ENCODE measurements at places on chromosomes 1 and 21.

DNA sequence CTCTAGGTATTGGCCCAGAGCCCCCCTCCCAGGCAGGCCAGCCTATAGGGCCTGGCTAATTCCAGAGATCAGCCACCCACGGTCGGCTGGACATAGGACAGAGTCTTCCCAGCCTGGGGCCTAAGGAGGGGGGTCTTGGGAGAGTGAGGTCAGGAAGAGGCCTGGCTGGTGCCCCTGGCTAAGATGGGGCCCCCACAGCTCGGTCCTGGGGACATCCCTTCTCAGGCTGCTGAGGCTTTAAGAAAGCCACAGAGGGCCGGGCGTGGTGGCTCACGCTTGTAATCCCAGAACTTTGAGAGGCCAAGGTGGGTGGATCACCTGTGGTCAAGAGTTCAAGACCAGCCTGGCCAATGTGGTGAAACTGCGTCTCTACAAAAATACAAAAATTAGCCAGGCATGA is 2.5 kb downstream of the C1orf167 start:
- DNase-seq, result no peak

GRCh38 chr21:25887166-25887565 is 152.4 kb downstream of the GABPA start:
- no peak for DNase-seq

GRCh38 chr1:208778417-208778816 is 534.2 kb upstream of the PLXNA2 start:
- DNase-seq, result no peak

GRCh38 chr1:248862695-248862997 is 3.8 kb upstream of the ZNF692 start:
- DNase-seq, result no peak

DNA sequence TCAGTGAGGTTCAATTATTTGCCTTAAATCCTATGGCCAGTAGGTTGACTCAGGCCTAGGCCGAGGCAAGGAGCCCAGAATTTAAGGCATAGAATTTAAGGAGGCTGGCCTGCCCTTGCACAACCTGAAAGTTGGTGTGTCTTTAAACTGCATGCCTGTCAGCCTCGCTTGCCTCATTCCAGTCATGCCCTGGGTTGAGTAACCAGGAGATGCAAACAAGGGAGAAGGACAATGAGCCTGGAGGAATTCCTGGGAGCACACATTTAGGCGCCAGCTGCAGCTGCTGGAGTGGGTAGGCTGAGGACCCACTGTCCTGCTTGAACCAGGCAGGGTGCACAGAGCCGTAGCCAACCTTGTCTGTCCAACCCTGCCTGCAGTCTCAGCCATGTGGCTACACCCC is 11.7 kb downstream of the CD2 start:
- no peak for DNase-seq

GRCh38 chr1:160855181-160855981 is 7.3 kb downstream of the CD244 start:
- DNase-seq, result no peak

DNA sequence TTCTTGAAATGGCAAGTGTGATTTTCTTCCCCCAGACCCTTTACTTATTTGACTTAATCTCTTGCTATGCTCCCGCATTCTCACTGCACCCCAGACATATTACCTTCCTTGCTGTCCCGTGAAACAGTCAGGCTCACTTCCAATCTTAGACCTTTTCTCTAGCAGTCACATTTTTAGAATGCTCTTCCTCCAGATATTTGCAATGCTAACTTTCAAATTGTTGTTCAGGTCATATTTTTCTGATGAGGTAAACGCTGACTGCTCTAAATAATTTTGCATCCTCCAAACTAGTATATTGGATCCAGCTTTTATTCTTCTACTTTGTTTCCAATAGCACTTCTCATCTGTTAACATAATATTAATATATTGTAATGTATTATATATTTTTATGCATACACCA is 648.2 kb upstream of the NEGR1 start:
- no peak for DNase-seq

GRCh38 chr1:195789321-195789720 is 818.9 kb downstream of the KCNT2 start:
- DNase-seq, result no peak

- DNase-seq, result no peak
Observed at GRCh38 chr1:247131236-247131635, 27.1 kb upstream of the ZNF669 start.

GRCh38 chr1:207440626-207441025 is 13.5 kb upstream of the CR2 start:
- no peak for DNase-seq

DNA sequence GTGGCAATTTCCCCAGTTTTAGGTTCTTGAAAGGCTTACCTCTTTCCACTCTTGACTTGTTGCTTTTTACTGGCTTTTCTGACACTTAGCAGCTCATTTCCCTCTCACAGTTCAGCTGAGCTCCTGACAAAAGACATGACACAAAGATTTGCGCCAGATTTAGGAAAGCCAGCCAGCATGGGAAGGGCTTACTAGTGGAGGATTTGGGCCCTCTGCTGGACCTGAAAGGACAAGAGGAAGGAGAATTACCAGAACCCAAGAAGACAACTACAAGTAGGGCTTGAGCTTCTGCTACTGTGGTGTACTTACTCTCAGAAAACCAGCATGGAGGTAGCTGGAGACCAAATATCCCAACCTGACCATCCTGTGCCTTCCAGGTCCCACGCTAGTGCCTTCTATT is 784.5 kb downstream of the BRINP3 start:
- DNase-seq, result no peak

GRCh38 chr21:45417256-45417950 is 12.4 kb downstream of the COL18A1 start:
- no peak for DNase-seq

DNA sequence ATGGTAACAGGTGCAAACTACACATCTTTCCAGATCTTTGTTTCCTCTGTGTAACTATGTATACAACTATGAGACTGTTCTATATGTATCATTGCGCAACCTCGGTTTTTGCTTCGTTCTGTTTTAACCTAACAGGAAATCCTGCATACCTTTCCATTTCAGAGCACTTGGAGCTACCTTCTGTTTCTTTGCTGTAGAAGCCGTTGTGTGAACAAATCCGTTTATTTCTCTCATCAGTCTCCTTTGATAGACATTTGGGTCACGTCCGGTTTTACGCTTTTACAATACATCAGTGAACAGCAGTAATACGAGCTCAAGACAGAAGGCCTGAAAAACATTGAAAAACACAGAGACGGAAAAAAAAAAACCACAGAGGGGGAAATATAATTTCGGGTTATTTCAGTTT is 10.5 kb downstream of the ATP5IF1 start:
- no peak for DNase-seq

DNA sequence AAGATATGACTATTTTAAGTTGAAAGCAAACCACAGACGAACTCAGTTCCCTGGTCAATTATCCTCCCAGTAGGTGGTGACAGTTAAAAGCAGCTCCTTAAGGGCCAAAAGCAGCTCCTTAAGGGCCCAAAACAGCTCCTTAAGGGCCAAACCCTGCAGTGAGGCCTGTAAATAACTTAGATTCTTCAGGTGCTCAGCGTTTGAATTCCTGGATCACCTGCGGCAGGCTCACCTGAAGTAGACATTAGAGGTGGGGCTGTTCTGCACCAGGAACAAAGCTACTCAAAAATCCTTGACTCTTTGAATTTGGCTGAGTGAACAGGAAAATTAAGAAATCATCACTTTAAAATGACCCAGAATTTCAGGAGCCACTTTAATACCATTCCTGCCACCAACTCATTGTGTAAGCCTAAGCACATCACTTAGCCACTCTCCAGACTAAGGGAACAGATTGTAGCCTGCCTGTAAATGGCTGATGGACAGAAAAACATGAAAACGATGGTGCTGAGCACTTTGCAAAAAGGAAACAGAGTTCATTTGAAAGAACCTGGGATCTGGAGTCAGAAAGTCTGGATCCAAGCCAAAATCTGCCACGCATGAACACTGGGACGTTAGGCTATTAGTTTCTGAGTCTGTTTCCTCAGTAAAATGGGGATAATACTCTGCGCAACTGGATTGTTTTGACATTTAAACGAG is 126.9 kb downstream of the LRIG2 start:
- DNase-seq, result no peak
